ENCODE measurements at places on chromosomes 7 and 10.

- no peak for DNase-seq
Measured at GRCh38 chr7:29976673-29977415, 12.8 kb downstream of the SCRN1 start.

- DNase-seq: no peak
Measured at GRCh38 chr7:68776326-68776725, 821.9 kb upstream of the AUTS2 start.

DNA sequence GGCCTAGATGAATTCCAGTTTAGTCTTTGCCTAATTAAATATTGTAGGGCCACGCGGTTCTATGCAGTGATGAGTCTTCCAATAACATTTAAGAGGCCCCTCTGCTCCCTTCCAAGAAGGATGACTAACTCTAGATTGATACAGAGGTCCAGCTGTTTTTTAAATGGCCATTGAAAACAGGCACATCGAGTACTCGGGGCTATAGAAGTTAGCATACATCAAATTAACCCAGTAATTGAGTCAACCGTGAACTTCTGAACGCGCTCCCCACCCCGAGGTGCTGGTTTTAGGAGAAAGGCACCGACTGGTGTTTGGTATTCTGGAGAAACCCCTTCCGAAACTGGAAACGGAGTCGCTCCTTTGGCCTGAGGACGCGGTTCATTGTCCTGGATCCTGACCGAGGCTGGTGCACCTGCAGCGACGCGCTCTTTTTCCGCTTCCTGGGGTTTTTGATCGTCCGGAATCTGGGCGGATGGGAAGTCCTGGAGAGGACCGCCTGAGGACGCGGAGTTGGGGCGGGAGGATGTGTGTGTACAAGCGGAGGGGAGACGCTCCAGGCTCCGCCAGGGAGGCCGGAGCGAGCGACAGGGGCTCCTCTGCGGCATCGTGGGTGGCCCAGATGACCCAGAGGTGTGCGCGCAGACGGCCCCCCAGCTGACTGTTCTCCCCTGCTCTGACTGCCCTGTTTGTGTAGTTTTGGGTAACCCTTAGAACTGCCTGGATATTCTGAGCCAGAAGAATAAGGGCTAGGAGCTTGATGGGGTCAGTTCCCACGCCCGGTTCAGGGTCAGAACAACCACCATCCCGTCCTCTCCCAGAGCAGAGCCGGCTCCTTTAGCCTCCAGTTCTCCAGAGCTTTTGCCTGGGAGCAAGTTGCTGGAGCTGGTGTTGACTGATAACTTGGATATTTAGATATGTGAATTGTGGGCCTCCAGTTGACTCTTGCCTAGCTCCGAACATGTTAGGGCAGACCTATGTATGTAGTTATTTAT is 711 bp downstream of the FAM221A start:
- no peak for DNase-seq

- no peak for DNase-seq
Measured at GRCh38 chr7:132116369-132116768, 459.9 kb downstream of the PLXNA4 start.

DNA sequence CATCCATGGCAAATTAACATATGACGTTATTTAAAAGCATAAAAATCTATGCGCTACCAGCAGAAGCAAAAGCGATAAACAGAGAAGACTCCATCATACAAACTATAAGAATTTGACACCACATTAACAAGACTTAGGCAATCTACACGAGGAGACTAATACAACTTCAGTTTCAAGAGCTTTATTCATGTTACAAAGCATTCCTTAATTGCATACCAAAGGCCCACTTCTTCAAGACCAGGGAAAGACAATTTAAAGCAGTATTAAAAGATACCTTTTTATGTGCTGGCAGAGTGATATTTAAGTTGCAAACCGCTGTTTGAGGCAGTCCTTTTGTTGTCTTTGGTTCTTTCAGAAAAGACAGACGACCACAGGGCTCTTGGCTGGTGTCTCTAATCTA is 176.0 kb upstream of the CCDC6 start:
- DNase-seq: no peak

DNA sequence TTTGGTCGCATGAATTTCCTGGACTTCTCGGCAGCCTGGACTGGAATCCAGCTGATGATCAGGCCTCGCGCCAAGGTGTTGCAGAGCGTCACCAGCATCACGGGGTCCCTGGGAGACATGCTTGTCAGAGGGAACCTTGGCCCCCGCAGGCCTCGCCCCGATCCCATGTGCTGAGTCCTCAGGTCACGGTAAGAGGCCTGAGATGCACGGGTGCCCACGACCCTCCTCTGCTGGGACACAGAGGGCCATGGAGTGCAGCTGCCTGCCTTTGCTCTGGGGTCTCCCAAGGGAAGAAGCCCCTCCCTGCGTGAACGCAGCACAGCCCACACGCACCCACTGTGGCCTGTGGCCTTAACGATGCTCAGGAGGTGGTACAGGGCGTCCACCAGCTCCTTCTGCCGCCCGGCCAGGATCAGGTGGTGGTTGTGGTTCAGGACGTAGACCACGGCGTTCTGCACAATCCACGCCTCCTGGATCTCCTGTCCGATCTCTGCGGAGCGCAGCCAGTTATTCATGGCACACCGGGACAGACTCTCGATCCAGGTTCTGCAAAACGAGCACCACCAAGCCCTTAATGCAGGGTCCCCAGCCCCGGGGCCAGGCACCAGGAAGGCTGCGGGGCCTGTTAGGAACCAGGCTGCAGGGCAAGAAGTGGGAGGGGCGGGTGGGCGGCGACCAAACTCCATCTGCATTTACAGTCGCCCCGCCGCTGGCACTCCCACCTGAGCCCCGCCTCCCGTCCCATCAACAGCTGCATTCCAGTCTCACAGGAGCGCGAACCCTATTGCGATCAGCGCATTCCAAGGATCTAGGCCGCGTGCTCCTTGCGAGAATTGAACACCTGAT is 29.4 kb downstream of the CFAP46 start:
- no peak for DNase-seq

DNA sequence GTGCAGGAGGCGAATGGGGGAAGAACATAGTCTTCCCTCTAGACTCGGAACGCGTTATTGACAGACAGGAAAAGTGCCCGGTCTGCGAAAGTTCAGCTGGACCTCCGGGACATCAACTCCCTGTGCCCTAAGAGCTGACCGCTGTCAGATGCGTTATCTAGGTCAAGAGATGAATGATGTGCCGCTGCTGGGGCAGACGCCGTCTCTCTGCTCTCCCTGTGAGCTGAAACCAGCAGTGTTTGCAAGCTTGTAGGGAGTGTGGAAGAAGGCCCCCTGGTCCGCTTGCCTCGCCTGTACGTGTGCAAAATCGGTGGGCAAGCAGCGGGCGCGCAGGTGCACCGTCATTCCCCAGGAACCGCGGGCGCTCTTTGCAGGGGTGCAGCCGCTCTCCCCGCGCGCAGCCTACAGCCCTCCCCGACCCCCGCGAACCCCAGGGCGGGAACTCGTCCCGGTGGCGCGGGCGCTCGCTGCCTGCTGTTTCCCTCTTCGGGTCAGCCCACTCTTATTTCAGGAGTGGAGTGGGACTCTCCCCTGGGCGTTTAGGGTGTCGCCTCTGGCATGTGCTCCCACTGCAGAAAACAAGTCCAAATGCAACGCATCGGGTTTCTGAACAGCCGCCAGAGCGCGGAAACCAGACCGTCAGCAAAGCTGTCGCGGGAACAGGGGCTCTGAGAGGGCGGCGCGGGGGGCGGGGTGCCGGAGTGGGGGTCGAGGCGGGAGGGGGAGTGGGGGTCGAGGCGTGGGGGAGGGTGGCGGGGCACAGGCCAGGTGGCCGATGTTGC is 1.8 kb upstream of the PFKFB3 start:
- no peak for DNase-seq

All from AG04449 (cell line).